Stimulated activated CD8-positive, alpha-beta memory T cell treated with anti-CD3 and anti-CD28 coated beads, Interleukin-4, amount 100 ng/mL, for 24 hours (primary cell): ENCODE measurements at places on chromosomes 3 and 15.

- DNase-seq: no peak
These were observed 933 bp downstream of the DZIP1L start for GRCh38 chr3:138114431-138114918.

GRCh38 chr15:32028921-32029320 is 1.4 kb upstream of the CHRNA7 start:
- DNase-seq: no peak

GRCh38 chr3:183313764-183314163 is 60.7 kb downstream of the B3GNT5 start:
- DNase-seq: no peak

- DNase-seq: no peak
These were observed 67.3 kb downstream of the MORC1 start for GRCh38 chr3:109050591-109051167.

DNA sequence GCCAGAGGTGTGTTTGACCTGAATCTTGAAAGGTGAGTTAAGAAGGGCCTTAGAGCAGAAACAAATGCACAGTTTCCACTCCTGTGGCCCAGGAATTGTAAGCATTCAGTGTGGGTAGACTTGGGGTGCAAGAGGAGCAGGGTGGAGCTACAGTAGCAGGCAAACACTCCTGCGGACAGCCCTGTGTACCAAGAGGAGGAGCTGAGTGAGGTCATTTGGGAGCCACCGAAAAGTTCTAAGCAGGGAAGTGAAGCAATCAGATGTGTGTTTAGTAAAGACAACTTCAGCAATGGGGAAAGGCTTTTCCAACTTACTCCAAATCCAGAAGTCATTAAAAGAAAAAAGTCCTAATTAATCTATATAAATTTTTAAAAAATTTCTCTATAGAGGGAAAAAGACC is 99.3 kb downstream of the ARHGEF26 start:
- DNase-seq: no peak

DNA sequence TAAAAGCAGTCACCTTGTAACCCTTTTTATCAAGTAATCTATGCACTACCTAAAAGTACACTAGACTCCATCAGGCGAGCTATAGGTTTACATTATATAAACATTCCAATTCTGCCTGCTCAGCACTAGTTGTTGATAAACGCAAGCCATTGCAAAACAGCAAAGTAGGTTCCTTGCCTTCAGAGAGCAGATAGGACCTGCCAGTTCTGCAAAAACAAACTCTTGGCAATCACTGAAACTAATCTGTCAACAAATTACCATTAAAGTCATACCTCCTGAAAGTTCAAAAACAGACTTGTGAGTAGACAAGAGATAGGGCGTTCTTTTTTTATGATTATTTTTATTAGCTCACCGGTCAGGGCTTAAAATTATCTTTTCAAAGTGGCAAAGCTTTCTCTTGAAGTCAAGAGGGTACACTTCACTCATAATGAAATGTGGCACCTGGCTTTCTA is 392.5 kb downstream of the FOXP1 start:
- no peak for DNase-seq

GRCh38 chr3:152229692-152230091 is 39.0 kb upstream of the MBNL1 start:
- DNase-seq: no peak
